ENCODE measurements at places on chromosomes 5 and 9.

DNA sequence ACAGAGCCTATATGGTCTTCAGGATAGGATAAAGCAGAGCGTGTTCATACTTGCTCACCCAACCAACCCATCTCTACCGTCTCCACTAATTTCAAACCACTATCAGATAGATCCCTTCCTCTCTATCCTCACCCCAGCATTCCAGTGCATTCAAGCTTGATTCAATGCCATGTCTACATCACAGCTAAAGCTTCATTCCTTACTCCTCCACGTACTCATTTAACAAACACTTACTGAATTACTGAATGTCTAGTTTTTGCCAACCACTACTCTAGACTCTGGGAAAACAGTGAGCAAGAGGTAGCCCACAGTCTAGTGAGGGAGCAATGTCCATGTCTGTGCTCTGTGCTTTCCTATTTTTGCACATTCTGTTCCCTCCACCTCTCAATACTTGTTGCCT, 163.5 kb upstream of the MSX2 start:
- no peak for DNase-seq

DNA sequence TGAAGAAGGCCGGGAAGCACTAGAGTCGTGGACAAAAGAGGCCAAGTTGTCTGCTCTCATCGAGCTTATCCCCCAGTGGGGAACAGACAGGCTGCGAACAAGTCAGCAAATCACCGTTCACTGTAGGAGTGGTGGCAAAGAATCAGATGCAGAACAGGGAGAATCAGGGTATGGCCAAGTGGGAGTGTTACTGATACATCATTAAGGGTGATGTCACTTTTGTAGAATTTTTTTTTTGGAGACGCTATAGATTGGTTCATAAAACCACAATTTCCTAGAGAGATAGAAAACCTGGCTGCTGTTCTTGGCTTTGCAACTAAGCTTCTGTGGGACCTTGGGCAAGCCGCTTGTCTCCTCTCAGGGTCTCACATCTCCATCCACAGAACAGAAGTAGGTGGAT, 21.3 kb downstream of the SPRY4 start:
- no peak for DNase-seq

GRCh38 chr9:132794730-132795380, 83.2 kb downstream of the AK8 start:
- DNase-seq: no peak

- DNase-seq: no peak
Measured at GRCh38 chr9:111886983-111887718, 9.5 kb upstream of the UGCG start.

GRCh38 chr9:96317335-96317980, 15.5 kb upstream of the HSD17B3 start:
- DNase-seq: peak; percentile 10

GRCh38 chr9:113529336-113530009, 65.9 kb downstream of the RGS3 start:
- no peak for DNase-seq

DNA sequence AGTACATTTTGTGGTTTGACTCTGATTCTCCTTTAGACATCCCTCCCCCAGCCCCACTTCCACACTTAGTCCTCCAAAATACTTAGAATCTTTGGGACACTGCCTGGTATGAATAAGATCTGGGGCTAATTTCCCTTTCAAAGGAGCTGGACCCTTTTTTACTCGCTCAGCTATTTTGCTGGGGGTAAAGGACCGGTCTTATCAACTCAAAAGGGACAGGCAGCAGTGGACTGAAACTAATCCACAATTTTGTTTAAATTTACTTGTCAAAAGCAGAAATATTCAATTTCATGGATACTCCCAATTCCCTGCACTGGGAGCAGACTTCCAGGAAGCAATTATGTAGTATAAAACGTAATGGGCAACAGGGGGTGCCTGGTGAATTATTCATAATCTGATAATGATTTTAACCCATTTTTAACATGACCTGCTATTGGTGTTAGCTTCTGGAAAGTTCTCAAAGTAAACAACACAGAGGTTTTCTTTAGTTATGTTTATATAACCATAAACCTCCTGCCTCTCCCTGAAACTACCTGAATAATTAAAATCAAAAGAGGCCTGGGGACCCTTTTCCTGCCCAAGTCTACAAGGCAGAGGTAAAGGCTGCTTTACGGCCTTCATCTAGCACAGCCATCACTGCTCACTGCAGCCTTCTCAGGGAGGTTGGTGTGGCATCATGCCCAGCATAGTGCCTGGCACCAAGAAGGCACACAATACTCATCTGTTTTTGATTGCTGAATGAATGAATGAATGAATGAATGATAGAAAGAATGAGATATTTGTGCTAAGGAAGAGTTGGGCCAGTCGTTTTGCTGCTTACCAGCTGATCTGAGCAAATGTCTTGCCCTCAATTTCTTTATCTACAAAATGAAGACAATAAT, 44.2 kb upstream of the GNPDA1 start:
- no peak for DNase-seq

- DNase-seq: no peak
Measured at GRCh38 chr9:21674894-21675293, 127.5 kb upstream of the MTAP start.

- DNase-seq: no peak
Measured at GRCh38 chr9:101367323-101367722, 17.5 kb downstream of the BAAT start.

DNA sequence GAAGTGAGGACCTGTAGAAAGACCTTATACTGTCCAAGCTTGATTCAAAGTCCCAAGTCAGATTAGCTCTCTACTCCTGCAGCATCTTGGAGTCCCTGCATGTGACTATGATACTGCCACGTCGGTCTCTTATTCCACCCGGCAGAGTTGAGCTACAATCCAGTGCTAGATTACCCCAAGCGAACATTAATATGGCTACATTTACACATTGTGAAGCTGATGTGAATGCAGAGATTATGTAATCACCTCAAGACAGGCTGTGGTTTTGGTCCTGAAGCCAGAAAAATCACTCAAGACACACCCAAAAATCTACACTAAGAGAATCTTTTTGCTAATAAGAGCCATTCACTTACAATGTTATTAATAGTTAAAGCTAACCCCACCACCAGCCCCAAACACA, 116.7 kb downstream of the GNA14 start:
- DNase-seq: no peak

DNA sequence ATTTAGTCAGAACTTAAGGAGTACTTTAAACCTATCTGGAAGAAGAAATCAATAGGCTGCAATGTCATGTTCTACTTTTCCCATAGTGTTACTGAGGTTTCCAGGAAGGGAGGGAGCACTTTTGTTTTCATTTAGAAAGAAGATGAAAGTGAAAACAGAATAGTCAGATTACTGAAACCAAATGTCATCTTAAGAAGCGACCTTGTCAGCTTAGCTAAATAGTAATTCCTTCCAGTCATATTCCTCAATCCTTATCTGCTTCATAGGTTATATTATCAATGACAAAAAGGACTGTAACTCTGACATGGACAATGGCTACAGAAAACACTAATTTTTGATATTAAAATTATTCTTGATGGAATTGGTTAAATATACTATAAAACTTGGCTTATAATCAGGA, 27.7 kb downstream of the SAR1B start:
- no peak for DNase-seq

GRCh38 chr9:91660521-91660920, 236.9 kb upstream of the NFIL3 start:
- DNase-seq: no peak

GRCh38 chr5:72228960-72229359, 91.1 kb downstream of the MRPS27 start:
- DNase-seq: no peak

DNA sequence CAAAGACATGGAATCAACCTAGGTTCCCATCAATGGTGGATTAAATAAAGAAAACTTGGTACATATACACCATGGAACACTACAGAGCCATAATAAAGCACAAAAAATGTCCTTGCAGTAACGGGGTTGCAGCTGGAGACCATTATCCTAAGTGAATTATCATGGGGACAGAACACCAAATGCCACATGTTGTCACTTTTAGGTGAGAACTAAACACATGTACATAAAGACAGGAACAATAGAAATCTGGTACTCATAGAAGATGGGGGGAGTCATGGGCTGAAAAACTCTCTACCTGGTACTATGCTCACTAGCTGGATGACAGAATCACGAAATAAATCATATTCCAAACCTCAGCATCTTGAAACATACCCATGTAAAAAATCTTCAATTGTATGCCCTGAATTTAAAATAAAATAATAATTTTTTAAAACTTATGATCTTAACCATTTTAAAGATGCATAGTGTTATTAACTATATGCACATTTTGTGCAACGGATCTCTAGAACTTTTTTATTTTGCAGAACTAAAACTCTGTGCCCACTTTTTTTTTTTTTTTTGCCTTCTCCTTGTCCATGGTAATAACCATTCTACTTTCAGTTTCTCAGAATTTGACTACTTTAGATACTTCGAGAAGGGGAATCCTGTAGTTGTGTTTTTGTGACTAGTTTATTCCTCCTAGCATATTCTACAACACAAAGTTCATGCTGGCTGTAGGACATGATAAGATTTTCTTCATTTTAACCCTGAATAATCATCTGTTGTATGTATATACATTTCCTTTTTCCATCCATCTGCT, 1081.6 kb upstream of the ACO1 start:
- no peak for DNase-seq

DNA sequence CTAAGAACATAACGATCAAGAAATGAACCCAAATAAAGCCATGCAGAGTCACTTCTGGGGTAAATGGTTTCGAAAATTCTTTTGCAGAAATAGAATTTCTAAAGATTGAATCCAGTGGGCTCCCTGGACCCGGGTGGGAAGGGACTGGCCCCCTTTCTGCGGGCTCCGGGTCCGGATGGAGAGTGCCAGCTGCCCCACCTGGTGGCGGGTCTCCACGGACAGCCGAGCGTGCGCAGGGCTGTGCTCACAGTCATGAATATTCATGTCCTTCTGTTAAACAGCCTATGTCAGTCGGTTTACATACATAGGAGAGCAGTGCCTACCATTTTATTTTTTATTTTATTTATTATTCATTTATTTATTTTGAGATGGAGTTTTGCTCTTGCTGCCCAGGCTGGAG, 4.7 kb upstream of the PPP1R26 start:
- DNase-seq: no peak

DNA sequence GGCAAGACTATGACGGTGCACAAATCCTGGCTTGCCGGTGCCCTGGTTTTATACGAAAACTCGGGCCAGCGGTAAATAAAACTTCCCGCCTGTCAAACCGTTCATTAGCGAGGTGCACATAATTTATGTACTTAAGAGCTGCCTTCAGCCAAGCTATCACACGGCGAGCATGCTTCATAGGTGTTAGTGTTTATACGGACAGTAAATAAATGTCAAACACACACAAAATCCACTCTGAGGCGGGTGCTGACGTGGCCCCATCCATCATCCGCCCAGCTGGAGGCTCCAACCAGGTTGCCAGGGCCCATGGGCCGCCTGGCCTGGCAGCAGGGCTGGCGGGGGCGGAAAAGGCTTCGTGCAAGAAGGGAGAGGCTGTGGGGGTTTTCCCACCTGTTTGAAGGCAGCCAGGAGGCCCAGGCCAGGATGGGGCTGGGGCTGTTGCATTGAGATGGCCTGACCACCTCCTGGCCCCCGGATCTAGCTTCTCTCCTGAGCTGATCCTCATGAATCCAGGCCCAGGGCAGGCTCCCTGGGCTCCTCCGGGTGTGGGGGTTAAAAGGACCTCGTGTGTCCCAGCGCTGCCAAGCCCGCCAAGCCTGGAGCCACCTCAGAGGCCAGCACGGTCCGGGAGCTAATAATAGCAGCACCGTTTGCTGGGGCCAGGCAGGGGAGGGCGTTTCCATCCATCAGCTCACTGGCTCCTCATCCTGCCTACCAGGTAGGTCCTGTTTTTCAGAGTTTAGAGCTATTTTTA, 43.2 kb downstream of the BARX1 start:
- no peak for DNase-seq

GRCh38 chr9:92432972-92433548, 8.8 kb upstream of the OMD start:
- DNase-seq: no peak

DNA sequence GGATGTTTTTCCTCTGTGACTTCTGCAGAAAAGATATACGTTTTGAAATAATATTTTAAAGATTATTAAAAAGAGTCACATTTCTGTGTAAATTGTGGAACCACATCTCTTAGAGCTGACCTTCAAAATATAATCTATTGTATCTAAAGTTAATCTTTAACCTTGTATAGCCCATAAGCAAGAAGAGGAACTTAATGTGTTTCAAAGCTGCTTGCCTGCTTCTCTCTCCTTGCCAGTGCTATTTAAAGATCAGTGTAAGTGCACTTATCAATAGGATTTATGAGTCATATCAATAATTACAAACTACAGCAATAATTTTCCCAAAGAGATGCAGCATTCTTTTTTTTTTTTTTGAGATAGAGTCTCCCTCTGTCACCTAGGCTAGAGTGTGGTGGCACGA, 29.4 kb upstream of the GDA start:
- DNase-seq: no peak

- DNase-seq: no peak
Measured at GRCh38 chr9:72680593-72681282, 159.3 kb downstream of the TMC1 start.

DNA sequence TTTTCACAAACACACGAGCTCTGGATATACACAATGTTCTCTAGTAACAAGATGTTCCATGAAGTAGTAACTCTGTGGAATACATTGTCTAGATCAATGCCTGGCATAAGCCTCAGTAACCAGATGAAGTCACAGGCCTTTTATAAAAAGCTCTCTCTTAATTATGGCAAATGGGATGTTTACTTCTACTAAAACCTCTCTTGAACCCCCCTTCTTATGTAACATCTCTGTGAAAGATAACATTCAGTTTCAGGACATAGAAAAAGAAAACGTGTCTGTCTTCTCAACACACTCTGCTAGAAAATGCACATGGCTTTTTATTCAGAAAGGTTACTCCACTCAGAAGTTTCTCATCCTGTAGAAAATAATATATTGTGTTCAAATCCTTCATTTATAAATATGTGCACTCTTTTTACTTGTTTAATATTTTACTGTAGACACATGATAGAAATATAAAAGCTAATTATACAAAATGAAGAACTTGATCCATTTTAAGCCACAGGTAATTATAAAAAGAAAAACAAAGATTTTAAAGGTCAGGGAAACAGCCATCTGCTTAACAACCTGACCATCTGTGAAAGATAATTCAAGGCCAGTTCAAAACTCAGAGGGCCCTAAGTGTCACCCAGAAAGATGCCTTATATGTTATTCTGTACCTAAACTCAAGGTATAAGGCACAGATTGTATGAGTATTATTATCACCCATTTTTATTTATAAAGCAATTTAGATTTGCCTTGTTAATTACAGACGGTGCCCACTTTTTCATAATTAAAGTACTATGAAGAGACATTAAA, 812.0 kb downstream of the CDH18 start:
- no peak for DNase-seq

GRCh38 chr5:132369007-132369473, 470 bp upstream of the SLC22A5 start:
- DNase-seq: no peak

All from activated CD8-positive, alpha-beta memory T cell treated with anti-CD3 and anti-CD28 coated beads for 1 hour (primary cell).